ENCODE measurements at places on chromosomes 1 and 21.

GRCh38 chr1:100714599-100714998 lies 4.9 kb upstream of the VCAM1 start:
- DNase-seq: no peak

GRCh38 chr1:7810395-7810794 lies 26.3 kb downstream of the PER3 start:
- no peak for DNase-seq

GRCh38 chr1:228921481-228921880 lies 186.2 kb downstream of the RHOU start:
- DNase-seq: no peak

DNA sequence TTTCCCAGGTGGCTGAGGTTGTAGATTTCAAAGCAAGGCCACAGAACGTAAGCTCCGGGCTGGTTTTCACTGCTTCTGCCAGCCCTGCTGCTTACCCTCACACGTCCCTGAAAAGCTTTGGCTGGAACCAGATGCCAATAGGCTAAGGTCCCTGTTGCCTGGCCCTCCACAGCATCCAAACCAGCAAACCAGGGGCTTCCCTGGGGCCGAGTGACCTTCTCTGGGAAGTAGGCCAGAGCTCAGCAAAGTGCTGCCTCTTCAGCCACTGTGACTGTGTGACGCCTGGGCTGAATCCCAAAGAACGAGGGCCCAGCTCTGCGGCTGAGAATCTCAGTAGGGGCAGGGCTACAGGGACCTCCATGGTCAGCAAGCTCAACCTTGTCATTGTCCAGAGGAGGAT lies 28.9 kb upstream of the RBM15 start:
- DNase-seq: no peak

- DNase-seq: no peak
Observed at GRCh38 chr21:43034101-43034500, 41.5 kb downstream of the CBS start.

- peak; percentile 83 for DNase-seq
Observed at GRCh38 chr1:24727501-24728216, 17.6 kb upstream of the CLIC4 start.

DNA sequence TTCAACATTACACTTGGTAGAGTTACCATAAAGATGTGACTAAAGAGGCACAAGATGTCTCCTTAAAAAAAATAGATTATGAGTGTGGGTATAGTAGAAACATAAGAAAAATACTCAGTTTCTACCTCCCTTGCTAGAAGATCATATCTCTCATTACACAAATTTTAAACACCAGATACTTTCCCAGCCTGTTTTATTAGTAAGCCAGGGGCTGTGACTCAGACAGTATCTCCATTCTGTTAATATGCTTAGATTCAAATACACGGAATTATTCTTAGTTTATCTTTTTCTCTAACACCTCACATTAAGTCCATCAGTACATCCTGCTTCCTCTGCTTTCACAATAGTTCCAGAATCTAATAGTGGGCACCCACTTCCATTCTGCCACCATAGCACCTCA lies 561.8 kb upstream of the ADAMTS5 start:
- DNase-seq: no peak

GRCh38 chr21:36718951-36719501 lies 20.1 kb downstream of the SIM2 start:
- DNase-seq: no peak

DNA sequence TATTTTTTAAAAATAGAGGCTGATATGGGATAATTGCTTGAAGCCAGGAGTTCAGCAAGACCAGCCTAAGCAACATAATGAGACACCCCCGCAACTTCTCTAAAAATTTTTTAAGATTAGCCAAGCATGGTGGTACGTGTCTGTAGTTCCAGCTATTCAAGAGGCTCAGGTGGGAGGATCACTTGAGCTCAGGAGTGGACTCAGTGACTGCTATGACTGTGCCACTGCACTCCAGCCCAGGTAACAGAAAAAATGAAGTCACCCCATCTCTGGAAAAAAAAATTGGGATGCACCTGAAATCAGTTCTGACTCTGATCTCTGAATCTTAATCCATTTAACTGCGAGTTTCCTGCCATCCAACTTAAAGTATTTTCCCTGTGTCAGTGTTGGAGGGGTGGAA lies 124.2 kb downstream of the MRPS6 start:
- no peak for DNase-seq

DNA sequence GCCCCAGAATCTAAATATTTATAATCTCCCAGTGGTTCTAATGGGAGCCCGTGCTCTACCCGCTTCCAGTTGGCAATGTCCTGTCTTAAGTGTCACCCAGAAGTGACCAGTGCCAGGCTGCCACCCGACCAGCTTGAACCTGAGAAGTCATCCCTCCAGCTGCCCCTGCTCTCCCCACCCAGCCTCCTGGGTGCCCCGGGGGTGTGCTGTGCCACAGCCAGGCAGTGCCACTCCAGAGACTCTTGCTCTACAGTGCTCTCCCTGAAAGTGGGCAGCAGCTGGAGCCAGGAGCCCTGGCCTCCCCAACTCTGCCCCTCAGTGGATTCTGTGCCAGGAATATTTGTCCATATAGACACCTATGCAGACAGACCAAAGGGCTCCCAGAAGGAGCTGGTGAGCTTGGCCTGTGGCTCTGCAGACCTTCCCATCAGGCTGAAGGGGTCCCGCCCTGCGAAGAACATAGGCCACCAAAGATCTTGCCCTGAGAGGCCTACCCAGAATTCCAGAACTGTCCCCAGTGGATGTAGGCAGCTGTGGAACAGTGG lies 9.0 kb upstream of the EPS8L3 start:
- no peak for DNase-seq

DNA sequence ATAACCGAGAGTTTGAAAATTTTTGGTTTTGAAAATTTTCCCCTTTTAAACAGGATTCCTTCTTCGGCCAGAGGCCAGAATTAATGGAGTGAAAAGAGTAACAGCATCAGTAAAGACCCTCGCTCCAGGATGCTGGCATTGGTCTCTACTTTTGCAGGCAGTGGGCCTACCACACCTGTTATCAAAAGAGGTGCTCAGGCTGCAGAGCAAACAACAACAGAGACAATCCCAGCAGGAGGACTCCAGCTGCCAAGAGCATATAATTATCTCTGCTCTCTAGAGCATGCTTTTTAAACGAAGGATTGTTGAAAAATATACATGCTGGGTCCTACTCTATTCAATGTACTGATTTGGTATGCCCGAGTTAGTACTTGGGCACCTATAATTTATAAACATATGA lies 1048.5 kb downstream of the PLA2G4A start:
- no peak for DNase-seq
